Endothelial cell of umbilical vein (primary cell): ENCODE measurements at places on chromosomes 11 and 22. TPM values are rescaled to one million over a fixed set of nuclear protein-coding genes. Genes with fewer than 3 reads are reported as not detected.
A peak's percentile ranks its signal among the peaks of the same experiment; 100 is the strongest.

VPS51 gene
- total RNA-seq = 102 and 108 TPM in 2 replicates

ADAMTS15 gene
- total RNA-seq = not detected in 2 replicates

FERMT3 gene
- total RNA-seq = 63.4 and 64.4 TPM in 2 replicates

CCDC73 gene
- total RNA-seq = not detected in 2 replicates

DNA sequence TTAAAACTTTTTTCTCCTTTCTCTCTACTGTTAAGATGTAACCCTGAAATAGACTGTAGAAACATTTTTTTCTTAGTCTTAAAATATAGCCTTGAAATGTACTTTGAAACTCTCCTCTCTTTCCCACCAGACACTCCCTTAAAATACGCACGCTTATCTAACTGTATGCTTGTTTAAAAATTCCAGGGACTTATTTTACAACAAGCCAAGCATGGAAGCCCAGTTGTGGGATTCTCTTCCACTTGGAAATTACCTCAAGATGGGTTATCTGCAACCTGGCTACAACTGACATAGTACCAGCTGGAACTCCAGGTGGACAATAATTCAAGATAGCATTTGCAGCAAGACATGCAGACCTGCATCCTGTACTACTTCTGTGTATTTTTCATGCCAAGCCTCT, 12.1 kb upstream of the CHORDC1 start:
- H3K27me3 ChIP-seq = peaks cover 4% of the 10 kb centered on the region
- no peaks in the 10 kb centered on the region for H3K36me3 ChIP-seq
- no peak for DNase-seq
- no peak overlapping the region for H3K4me3 ChIP-seq

- DNase-seq = no peak
- no peak overlapping the region for H3K27ac ChIP-seq
- H3K4me3 ChIP-seq = no peak overlapping the region
These were observed 100.1 kb downstream of the ATXN10 start for GRCh38 chr22:45771711-45772110.

GRCh38 chr22:27241430-27242321, 559.9 kb downstream of the MN1 start:
- H3K27ac ChIP-seq = no peak overlapping the region
- H3K4me1 ChIP-seq = peaks cover 44% of the 10 kb centered on the region
- no peaks in the 10 kb centered on the region for H3K36me3 ChIP-seq
- no peak overlapping the region for H3K4me3 ChIP-seq
- no peaks in the 10 kb centered on the region for H3K27me3 ChIP-seq

DNA sequence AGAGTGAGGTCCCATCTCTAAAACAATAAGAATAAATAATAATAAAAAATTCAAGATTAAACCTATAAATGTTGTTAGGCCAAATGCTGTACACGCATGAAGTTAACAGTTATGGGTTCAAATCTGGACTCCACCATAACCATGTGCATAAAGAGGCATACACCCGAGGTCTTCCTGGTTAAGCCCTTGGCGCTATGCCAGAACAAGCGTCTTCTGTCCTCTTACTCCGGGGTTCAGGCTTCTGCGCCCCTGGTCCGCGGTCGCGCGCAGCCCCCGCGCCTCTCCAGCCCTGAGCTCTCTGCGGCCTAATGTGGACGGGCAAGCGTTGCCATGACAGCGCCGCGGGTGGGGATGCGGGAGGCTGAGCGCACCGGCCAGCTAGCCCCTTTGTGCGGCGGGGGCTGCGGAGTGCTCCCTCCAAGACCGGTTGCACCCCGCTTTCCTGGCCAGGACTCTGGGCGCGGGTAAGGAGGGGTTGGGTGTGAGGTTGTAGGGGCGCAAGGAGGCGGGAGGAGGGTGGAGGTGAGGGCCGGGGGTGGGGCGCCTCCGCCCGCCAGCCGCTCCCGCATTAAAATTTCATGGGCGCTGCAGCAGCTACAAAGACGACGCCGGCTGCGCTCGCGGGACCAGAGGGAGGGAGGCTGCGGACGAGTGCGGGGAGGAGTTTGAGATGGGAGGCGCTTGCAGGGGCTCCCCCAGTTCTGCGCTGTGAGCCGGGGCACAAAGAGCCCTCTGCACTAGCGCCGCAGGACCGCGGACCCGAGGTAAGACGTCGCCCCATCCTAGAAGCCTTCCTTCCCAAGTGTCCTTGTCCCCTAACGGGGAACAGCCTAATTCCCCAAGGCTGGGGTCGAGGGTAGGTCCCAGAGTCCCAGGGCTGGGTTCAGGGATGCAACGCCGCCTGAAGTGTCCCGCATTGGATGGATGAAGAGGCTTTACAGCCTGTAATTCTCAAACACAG, at the start of gene MIAT:
TSS of gene MIAT (plus strand) at position 698 of the 961 bp plus-strand sequence.
- peaks cover 13% of the 10 kb centered on the region for H3K4me1 ChIP-seq
- no peaks in the 10 kb centered on the region for H3K36me3 ChIP-seq
- H3K27me3 ChIP-seq = peaks cover 51% of the 10 kb centered on the region
- no peak within 1 kb of the TSS for H3K27ac ChIP-seq
- no peak for DNase-seq

DNA sequence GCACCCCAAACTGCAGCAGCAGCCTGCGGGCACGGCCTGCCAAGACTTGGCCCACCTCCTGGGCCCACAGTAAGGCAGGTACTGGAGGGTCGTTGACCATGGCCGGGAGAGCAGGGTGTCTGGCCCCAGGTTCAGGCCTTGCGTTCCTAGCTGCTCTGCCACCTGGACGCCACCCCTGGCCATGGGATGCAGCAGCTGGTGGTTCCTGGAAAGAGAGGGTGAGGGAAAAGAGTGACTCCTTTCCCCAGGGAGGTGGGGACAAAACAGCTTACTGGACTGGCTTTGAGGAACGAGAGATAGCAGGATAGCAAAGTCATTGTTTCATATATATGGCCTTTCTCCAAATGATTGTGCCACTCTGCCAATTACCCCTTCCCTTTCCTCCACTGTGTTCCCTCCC, 1.8 kb downstream of the BSCL2 start:
- DNase-seq = no peak
- H3K36me3 ChIP-seq = no peaks in the 10 kb centered on the region
- H3K4me1 ChIP-seq = peaks cover 25% of the 10 kb centered on the region
- no peaks in the 10 kb centered on the region for H3K27me3 ChIP-seq
- peak overlapping the region; percentile 37 for H3K27ac ChIP-seq

- H3K4me1 ChIP-seq = no peaks in the 10 kb centered on the region
- H3K4me3 ChIP-seq = no peak overlapping the region
- no peaks in the 10 kb centered on the region for H3K36me3 ChIP-seq
- no peak for DNase-seq
These were observed 24.3 kb upstream of the PPFIA1 start for GRCh38 chr11:70246196-70246595.
